ENCODE measurements at places on chromosomes 6 and 20.

GRCh38 chr20:18728165-18728869 is 85.3 kb upstream of the SCP2D1 start:
- DNase-seq: no peak

DNA sequence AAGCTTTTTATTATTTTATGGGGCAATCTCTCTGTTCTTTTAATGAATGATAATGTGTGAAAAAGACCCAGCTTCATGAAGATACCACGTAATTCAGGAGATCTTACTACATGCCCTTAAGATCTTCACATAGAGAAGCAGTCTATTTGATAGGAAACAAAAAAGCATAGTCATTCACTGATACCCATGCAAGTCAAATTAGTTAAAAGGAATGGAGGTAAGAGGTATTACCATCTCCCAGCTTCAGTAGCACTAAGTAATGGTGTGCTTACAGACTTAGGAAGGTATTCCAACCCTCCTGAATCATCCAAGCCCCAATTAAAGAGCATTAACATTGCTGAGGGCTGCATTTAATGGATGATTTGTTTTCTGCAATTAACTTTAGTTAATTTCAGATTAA is 364.7 kb downstream of the SYNE1 start:
- DNase-seq: no peak

DNA sequence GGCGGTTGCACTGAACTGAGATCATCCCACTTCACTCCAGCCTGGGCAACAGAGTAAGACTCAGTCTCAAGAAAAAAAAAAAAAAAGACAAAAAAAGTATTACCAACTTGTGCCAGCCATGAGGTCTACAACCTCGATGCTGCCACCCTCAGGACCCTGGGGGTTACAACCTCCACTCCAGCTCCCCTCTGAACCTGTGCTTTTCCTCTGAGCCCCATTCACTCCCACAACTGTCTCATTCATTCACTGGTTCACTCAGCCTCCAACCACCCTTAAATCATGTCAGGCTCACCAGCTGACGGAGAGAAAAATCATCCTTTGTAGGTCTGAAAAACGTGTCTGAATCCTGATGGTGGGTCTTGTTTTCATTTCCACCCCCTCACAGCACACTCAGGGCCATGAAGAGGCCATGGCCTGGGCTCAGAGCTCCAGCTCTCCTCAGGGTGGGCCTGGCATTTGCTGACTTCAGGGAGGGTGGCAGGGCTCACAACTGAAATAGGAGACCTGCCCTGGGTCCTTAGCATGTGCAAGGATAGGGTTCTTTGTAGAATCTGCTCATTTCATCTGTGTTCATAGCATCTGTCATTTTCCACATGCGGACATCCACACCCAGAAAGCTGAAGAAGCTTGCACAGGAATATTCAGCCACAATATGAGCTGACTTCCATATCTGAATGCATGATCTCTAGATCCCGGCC is 1.9 kb upstream of the ULBP1 start:
- DNase-seq: peak; percentile 33

DNA sequence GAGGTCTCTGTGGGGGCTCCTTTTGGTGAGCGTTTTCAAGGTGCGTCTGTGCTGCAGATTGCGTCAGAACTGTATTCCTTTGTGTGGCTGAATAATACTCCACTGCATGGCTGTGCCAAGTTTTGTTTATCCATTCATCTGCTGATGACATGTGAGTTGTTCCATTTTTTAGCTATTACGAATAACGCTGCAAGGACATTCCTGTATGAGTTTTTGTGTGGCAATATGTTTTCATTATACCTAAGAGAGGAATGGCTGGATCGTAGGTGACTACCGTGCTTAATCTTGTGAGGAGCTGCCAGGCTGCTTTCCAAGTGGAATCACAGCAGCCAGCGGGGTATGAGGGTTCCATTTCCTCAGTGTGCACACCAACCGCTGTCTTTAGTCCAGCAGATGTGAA is 1.1 kb upstream of the DACT2 start:
- DNase-seq: no peak

- DNase-seq: no peak
Measured at GRCh38 chr6:42251911-42252637, 34.4 kb upstream of the MRPS10 start.

GRCh38 chr6:25756382-25757363 is 2.1 kb downstream of the SLC17A4 start:
- no peak for DNase-seq

GRCh38 chr20:39264506-39265172 is 302.5 kb downstream of the DHX35 start:
- DNase-seq: peak; percentile 49

DNA sequence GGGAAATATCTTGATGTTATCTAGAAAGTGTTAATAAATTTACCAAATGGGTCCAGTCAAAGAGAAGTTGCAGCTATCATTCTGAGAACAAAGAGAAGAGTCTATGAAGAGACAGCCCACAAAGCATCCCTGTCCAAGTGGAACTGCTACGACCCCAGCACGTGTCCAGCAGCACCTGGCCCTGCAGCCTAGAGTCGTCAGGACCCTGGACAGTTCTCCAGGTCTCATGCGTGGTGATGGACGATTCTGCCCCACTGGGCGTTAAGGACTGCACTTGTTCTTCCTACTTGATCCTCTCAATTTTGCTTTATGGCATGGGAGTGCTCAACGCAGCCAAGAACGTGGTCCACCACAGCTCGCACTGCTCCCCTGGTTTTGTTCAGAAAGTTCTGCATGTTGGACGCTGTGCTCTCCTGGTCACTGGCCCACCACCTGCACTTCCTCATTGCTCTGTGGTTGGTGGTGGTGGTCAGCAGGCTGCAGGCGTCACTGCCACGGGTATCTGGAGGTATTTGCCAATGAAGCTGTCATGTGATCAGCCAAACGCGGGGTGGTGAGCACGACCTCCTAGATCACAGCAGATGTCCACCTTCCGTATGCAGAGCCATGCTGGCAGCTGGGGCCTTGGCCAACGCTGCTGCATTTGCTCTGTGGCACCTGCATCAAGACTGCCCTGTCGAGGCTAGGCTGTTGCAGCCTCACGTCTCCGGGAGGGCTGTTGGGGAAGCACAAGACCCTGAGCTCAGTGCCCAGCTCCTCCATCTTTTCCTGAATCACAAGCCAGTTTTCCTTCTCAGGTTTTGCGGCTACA is 356.4 kb downstream of the CDH4 start:
- DNase-seq: no peak

DNA sequence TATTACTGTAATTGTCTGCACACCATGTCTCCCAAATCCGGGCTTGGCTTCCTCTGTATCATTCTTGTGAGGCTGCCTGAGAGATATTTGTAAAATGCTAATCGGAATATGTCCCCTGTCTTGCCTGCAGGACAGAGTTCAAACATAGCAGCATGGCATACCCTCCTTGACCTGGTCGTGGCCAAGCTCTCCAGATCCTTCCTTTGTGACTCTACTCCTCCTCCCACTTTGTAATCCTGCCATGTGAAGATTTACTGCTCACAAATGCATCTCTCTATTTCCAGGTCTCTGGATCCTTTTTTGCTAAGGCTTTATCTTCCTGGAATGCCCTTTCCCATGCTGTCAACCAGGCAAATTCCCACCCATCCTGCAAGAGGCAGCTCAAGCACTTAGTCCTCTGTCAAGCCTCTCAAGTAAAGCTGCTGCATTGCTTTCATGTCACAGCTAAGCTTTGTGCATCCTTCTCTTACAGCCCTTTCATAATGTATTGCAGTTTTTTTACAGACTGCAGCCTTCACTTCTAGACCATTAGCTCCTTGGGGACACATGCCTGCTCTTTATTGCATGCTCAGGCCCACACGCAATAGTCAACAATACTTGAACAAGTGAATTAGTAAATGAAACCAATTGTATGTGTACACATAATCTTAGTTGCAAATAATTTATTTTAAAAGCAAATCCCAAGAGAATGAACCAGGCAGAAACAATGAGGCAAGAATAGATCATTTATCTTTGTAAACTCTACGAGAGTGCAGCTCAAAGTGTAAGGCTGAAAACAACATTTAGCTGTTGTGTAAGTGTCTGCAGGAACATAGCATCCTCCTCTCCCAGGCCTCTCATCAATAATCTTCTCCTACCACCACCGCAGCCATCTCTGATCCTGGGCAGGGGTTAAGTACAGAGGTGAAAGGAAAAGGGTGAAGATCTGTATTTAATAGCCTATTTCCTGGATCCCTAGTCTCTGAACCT is 45.8 kb downstream of the HIVEP2 start:
- DNase-seq: no peak

DNA sequence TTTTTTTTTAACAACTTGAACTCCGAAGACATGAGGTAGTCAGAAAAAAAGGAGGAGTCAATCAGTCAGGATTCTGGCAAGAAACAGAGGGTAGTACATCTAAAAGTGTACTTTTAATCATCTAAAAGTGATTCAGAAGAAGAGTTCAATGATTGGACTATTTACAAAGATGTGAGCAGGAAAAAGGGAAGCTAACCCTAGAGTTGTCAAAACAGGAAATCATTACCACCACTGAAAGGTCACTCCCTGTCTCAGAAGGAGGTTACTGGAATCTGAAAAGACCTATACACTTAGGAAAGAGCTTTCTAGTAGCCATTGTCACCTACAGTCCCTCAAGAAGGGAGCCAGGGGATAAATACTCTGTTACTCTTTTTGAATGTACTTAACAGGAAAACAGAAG is 16.7 kb upstream of the LMBRD1 start:
- peak; percentile 12 for DNase-seq

DNA sequence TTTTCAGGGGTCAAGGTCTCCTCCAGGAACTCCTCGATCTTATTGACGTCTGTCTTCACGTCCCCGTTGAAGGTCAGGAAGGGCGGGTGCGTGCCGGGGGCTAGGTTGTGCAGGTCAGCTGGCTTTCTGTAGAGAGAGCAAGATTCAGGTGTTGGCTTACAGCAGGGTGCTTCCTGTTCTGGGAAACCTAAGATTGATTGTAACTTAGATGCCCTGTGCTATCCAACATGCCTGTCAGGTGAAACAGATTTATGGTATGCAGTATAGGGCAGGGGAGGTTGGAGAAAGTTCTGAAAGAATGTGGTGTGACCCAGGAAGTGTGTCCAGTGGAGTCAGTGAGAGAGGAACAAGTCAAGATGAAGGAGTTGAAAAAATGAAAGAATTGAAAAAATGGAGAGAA is 66.4 kb downstream of the CLIC5 start:
- no peak for DNase-seq

GRCh38 chr6:138986578-138986977 is 1.5 kb downstream of the REPS1 start:
- peak; percentile 25 for DNase-seq

GRCh38 chr6:15184441-15184861 is 61.4 kb upstream of the JARID2 start:
- peak; percentile 72 for DNase-seq

DNA sequence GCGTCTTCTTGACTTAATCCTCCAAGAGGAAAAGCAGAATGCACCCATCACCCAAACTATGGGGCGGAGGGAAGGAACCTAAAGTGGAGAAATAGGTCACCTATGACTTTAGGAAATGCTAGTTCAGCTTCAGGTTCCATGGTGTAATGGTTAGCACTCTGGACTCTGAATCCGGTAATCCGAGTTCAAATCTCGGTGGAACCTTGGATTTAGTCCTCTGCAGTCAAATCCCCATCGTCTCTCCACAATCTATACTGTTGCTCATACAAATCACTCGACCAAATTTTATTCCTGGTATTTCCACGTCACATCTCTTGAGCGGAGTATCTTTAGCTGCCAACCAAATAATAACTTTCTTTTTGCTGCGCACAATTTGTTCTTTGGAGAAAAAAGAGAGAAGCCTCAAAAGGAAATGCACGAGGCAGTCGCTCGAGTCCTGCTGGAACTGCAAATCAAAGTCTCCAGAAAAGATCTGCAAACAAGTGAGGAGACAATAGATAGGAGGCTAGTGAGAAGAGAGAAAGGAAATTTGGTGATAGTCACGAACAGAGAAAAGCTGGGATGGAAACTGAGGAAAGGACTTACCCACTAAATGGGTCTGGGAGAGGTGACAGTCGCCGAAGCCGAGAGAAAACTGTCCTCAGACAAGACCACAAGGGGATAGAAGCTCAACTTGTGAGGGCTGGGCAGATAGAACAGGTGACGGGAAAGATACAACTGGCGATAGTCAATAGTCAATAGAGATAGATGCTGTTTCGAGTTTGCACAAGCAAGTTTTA is 16.6 kb downstream of the POM121L2 start:
- DNase-seq: peak; percentile 76

DNA sequence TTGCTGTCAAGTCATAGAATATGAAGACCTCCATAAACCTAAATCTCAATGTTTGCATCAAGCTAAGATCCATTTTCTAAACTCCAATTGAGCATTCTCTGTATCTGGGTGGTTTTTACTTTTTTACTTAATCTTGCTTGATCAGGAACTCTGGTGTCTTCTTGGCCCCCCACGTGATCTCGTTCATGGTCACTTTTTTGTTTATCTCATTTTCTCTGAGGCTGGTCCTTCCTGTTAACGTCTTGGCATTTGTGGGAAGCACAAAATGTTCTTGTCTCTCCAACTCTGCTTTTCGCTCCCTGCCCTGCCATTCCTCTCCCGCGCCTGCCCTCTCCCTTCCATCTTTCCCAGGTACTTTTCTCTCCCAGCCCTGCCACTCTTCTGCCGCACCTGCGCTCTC is 14.0 kb upstream of the MAPRE1 start:
- DNase-seq: no peak

- DNase-seq: peak; percentile 50
Measured at GRCh38 chr6:157597461-157598312, 216.7 kb downstream of the ZDHHC14 start.

- DNase-seq: no peak
Measured at GRCh38 chr20:36175016-36175415, 20.5 kb downstream of the EPB41L1 start.

DNA sequence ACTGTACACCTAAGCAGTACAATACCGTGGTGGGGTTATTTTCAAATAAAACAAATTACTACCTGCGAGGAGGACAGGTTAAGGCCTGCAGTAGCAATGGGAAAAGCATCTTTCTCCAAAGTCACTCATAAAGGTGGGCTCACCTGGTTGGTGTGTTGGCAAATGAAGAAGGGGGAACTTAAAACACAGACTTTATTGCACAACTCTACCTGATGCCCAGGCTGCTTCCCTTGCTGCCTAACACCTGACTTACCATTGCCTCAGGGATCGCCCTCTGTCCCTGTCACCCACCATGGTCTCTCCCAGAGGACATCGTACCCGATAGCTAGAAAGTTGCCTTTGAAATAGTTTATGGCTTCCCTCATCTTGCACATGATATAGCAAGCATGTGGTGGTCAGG is 53.6 kb downstream of the GNAS start:
- no peak for DNase-seq

- DNase-seq: peak; percentile 8
Measured at GRCh38 chr6:109093732-109094415, 772 bp downstream of the SESN1 start.

- DNase-seq: no peak
Measured at GRCh38 chr20:5136096-5136495, 9.3 kb downstream of the CDS2 start.

All from activated CD4-positive, alpha-beta T cell treated with anti-CD3 and anti-CD28 coated beads, Interleukin-2, amount 50 U/mL, for 16 hours (primary cell).